ENCODE measurements at places on chromosomes 13 and 19.

DNA sequence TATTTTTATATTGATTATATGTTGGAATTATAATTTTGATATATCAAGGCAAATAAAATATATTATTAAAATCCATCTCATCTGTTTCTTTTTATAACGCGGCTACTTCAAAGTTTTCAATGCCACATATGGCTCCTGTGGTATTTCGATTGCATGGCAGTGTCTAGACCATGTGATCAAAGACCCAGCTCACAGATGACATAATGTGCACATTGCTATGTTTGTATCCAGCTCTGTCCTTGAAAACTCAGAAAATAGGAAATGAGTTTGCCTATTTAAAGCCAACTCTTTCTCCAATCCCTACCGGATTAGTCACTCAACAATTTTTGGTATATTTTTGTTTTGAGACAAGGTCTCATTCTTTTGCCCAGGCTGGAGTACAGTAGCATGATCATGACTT, 26.2 kb downstream of the TMTC4 start:
- no peak for DNase-seq

DNA sequence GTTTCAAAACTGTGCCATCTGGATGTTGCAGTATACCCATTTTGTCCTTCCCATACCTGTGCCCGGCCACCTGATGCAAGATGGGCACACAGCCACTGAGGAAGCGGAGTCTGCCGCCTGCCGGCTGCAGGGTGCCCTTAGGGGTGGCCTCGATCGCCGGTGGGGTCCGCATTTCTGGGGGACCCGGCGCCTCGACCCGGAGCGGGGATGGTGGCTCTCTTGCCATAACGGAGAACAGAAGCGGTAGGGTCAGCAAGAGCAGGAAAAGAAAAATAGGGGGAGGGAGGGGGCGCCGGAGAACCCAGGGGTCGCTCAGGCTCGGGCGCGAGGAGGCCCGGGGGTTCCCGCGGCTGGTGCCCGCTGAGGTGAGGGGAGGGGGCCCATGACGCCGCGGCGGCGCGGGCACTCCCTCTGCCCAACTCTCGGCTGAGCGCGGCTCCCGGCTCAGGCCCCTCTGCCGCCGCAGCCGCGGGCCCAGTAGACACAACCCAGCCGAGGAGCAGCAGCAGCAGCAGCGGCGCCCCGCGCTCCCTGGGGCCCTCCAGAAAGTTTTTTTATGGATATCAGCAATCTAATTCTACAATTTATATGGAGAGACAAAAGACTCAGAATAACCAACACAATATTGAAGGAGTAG, 13.8 kb upstream of the CYP4F2 start:
- no peak for DNase-seq

- DNase-seq: no peak
Observed at GRCh38 chr19:39518975-39519374, 4.0 kb downstream of the SELENOV start.

DNA sequence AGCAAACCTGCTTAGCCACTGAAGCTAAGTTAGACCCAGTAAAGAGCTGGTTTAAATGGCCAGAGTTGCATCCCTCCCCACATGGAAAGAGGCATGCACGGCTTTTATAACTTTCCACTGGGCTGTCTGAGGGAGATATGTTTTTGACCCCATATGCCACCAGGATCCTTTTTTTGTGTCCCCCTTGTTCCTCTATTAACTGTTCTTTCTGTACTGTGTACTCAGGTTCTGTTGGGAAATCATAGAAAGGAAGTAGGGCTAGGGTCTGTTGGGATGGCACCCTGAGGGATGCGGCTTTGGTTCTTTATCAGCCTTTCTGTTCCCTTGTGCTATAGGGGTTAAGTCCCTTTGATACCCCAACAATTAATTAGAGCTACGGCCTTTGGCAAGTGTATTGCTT, 12.2 kb upstream of the TM9SF2 start:
- no peak for DNase-seq

- no peak for DNase-seq
Observed at GRCh38 chr13:49220856-49221589, 885 bp downstream of the MLNR start.

GRCh38 chr19:9039728-9040127, 29.5 kb upstream of the MUC16 start:
- no peak for DNase-seq

GRCh38 chr19:1133471-1133929, 29.7 kb downstream of the GPX4 start:
- DNase-seq: peak; percentile 51

DNA sequence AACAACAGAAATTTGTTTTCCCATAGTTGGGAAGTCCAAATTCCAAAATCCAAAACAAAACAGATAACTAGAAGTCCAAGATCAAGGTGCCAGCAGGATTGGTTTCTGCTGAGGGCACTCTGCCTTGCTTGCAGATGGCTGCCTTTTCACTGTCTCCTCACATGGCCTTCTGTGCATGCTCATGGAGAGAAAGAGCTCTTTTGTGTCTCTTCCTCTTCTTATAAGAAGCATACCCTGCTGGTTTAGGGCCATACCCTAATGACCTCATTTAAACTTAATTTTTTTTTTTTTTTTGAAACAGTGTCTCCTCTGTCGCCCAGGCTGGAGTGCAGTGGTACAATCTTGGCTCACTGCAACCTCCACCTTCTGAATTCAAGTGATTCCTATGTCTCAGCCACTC, 1974.1 kb upstream of the PCDH20 start:
- DNase-seq: no peak

DNA sequence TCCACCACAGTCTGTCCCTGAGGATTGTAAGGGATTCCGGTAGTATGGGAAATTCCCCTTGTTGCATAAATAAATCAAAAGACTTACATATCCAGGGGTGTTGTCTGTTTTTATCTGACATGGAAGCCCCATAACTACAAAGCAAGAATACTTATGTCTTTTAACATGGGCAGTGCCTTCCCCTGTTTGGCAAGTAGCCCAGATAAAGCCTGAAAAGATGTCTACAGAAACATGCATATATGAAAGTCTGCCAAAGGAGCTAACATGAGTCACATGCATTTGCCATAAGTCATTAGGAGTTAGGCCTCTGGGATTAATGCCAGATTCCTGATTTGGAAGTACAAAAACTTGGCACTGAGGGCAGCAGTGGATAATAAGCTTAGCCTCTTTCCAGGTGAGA, 62.1 kb downstream of the ZNF737 start:
- no peak for DNase-seq
